ENCODE measurements at places on chromosomes 1 and 21.

DNA sequence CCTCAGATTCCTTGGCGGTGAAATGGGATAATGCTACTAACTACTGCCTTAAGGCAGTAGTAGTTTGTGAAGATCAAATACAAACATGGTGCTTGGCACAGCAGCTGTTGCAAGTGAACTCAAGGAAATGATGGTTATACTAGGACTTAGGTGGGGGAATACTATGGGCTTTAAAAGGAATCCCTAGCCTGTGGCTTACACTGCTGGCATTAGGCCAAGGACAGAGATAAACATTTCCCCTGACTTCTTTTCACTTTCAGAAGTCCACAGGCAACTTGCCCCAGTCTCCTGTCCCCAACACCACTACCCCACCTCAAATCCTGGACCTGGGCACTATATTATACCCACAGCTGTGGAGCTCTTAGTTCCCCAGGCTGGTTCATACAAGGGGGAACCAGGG is 13.1 kb upstream of the VAMP4 start:
- no peak for DNase-seq

DNA sequence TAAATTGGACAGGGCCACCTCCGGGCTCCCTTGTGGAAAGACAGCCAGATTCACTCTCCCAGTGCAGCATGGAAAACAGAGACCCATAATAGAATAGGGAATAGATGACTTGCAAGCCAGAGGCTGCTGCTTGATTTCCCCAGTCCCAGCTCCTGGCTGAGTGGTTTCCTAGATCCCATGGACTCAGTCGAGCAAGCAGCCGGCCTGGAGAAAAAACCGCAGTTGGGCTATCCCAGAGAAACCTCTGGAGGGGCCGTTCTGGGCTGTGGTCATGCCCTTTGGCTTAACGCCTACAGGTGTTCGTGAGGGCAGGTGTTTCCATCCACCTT is 61.7 kb downstream of the ELK4 start:
- no peak for DNase-seq

GRCh38 chr1:149940427-149940826 is 3.7 kb upstream of the MTMR11 start:
- DNase-seq = no peak

GRCh38 chr1:221663321-221663720 is 78.6 kb downstream of the DUSP10 start:
- no peak for DNase-seq

DNA sequence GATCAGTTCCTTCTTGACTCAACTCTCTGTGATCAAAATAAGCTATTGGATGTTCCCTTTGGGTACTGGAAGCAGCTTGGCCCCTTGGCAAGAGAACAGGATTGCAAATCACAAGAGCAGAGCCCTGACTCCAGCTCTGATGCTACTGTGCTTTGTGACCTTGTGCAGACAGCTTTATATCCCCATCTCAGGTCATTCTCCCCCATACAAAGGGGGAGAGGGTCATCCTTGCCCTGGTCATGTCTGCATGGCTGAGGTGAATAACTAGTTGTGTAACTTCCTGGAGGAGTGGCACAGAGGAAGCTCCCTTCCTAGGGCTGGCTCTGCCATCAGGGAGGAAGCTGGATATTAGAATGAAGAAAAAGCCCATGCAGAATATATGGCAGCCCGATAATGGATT is 142.9 kb downstream of the DHRS3 start:
- no peak for DNase-seq

DNA sequence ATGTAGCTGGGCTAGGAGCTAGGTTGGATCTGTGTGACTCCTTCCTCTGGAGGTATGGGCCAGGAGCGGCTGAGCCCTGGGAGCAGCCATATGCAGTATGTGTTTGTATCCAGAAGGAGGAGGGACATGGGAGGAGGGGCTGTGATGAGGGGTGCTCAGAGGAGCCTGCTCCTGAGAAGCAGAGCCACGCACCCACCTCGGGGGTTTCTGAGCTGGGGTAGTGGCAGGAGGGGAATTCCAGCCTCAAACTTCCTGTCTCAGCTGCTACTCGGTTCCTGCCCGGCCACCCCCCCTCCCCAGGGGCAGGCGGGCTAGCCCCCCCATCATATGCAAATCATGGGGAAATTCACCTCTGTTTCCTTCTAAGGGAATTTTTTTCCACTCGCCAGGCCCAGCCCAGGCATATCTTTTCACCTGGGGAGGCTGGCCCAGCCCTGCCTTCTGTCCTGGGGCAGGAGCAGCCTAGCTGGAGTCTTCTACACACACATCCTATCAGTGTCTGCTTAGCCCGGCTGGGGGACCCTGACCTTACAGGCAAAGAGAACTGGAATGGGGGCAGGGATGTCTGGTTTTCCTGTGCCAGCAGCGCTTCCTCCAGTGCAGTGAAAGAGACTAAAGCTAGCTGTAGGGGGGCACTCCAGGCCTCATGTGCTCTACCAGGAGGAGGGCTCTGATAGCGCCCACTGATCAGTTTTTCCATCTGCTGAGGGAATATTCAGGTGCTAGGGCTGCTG is 3.0 kb downstream of the ZC3H12A start:
- DNase-seq = no peak

DNA sequence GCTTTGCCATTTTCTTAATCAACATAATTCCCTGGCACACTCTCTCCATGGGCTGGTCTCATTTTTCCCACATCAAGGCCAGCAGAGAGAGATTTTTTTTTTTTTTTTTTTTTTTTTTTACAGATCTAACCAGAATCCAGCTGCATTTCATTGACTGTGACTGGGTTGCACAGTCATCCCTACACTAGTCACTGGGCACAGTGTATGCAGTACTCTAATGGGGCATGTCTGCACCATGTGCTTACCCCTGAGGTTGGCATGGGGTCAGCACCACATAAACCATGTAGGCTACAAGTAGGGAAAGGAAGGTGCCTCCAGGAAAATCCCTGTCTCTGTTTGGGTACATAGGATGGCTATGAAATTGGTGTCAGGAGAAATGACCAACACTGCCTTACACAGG is 64.1 kb upstream of the LRP8 start:
- DNase-seq = no peak

DNA sequence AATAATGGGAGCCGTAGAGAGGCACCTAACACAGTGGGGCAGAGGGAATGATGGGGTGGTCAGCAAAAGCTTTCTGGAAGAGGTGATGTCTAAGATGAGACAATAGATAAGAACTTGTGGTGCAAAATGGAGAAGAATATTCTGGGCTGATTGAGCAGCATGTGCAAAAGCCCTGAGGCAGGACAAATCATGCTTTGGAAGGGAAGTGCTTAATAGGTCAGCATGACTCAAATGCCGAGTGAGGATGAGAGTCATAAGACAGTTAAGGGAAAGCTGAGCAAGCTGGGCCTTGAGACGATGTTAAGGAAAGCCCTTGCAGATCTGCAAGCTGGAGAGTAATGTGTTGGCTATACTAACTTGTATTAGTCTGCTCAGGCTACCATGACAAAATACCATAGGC is 37.3 kb upstream of the ASB17 start:
- DNase-seq = no peak

DNA sequence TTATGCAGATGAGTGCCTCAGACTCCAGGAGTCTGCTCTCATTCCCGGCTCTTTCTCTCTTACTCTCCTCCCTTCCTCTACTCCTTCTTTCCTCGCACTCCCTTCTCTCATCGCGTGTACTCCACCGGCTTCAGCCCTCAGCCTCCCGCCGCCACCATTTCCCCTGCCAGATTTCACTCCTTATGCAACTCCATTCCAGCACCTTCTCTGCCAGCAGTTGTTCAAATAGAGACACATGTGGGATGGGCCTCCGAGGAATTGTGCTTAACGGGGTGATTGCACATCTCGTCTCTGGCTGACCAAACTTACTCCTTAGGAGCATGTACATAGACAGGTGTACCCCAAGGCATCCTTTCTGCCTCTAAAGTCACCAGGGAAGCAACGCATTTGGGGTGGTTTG is 2.1 kb downstream of the CNTN2 start:
- DNase-seq = no peak

- no peak for DNase-seq
These were observed 107.0 kb downstream of the SLC5A9 start for GRCh38 chr1:48329486-48329885.

- DNase-seq = no peak
These were observed 820.7 kb downstream of the NCAM2 start for GRCh38 chr21:21818898-21819297.

DNA sequence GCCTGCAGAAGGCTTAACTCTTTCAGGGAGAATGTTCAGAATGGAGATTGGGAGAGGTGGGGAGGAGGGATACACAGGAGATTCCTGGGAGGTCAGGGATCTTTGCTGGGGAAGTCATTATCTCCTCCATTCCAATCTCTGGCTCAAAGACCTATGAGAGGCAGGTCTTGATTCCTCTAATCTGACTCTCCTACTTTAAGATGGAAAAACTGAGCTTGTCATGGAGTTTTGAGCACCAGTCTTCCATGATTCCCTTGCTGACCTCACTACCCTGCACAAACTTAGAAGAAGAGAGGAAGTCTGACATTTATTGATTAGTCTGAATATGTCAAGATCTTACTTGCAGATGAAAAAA is 41.5 kb upstream of the SYNC start:
- DNase-seq = no peak
